IMR-90 (cell line): ENCODE measurements at places on chromosomes 13 and 19. TPM values are rescaled to one million over a fixed set of nuclear protein-coding genes. Genes with fewer than 3 reads are reported as not detected.

GRCh38 chr13:79901336-79901735 lies 420.4 kb downstream of the NDFIP2 start:
- no peak overlapping the region; the same call in 1 of the 2 replicates for H3K27ac ChIP-seq
- peak; percentile 13 for DNase-seq
- H3K4me3 ChIP-seq: no peak overlapping the region
- no peaks in the 10 kb centered on the region for H3K4me1 ChIP-seq

DNA sequence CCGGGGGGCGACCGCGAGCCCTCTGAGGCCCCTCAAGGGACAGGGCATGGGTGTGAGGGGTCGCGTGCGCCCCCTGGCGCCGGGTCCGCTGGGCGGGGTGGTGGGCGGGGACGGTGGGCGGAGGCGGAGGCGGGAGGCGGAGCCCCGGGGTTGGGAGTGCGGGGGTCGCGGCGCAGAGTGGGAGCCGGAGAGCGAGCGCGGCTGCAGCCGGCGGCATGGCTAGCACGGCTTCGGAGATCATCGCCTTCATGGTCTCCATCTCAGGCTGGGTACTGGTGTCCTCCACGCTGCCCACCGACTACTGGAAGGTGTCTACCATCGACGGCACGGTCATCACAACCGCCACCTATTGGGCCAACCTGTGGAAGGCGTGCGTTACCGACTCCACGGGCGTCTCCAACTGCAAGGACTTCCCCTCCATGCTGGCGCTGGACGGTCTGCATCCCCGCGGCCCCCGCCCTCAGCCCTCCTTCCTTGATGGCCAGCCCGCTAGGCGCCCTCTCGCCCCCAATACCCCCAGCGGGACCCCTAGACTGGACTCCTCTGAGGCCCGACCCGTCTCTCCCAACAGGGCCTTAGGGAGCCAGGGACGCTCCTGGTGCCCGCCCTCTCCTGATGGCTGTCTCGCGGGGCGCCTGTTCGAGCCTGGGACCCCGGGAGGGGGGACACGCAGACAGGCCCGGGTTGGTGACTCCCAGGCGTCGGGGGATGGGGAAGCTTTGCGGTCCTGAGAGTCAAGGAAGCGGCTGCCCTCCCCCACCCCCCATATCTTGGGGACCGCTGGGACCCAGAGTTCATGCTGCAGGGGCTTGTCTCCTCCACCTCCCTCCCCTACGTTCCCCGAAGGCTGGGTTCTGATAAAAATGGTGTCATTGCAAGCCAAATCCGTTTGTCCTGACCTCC lies at the start of gene CLDN10:
Gene CLDN10 (plus strand): TSS at position 182 of the 903 bp plus-strand sequence. CDS start 34 bp downstream, at position 216.
- no peak for DNase-seq
- H3K27ac ChIP-seq: no peak within 1 kb of the TSS
- H3K27me3 ChIP-seq: peaks cover 72% of the 10 kb centered on the region
- H3K4me3 ChIP-seq: no peak within 1 kb of the TSS

DNA sequence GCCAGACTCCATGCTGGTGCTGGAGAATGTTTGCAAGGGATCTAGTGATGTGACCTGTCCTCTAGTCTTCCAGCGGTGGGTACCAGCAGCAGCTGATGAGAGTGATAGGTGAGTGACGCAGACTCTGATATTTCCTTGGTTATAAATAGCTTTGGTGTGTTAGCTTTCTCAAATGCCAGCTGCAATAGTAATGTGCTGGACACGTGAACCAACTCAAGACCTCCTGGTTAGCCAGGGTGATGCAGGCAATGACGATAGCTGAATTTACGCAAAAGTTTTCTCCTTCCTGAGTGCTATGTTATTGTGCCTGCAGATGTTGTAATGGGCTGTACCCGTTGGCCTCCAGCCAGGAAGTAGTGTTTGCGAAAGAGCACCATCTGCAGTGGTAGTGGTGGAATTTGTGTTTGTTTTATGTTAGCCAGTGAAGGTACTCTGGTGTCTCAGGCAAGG lies 129.5 kb downstream of the CYSLTR2 start:
- H3K27me3 ChIP-seq: no peaks in the 10 kb centered on the region
- DNase-seq: peak; percentile 100
- H3K4me3 ChIP-seq: no peak overlapping the region
- peaks cover 16% of the 10 kb centered on the region for H3K4me1 ChIP-seq

GRCh38 chr13:49367640-49368422 lies 76.0 kb downstream of the CAB39L start:
- no peaks in the 10 kb centered on the region for H3K27me3 ChIP-seq
- no peak for DNase-seq
- no peaks in the 10 kb centered on the region for H3K36me3 ChIP-seq
- peaks cover 9% of the 10 kb centered on the region for H3K4me1 ChIP-seq
- no peak overlapping the region for H3K4me3 ChIP-seq

DNA sequence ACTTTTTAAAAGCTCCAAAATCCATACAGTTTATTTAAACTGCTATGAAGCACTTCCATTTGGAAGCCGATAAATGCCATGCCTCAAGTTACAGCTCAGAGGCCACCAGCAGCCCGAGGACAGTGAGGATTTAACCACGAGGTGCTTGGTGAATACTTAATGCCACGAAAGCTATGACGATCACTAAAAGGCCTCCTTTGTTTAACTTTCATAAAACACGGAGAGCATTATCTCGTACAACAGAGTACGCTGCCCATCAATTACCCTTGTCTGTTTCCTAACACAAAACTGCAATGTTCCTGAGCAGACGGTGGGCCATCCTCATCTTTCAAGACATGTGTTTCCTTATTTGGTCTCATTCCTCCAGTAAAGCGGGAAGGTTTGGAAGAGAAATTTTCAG lies 58.4 kb downstream of the PEPD start:
- no peak overlapping the region for H3K27ac ChIP-seq
- no peaks in the 10 kb centered on the region for H3K4me1 ChIP-seq
- no peak overlapping the region for H3K4me3 ChIP-seq
- H3K36me3 ChIP-seq: peaks cover 1% of the 10 kb centered on the region; the same call in 1 of the 2 replicates
- H3K27me3 ChIP-seq: no peaks in the 10 kb centered on the region

GRCh38 chr19:54448774-54449700 lies at the start of gene LENG8:
TSS of gene LENG8 (plus strand) at chr19:54449199. CDS start at chr19:54451345, 2,146 bp downstream.
- H3K4me3 ChIP-seq: peak within 1 kb of the TSS; percentile 69
- DNase-seq: peak; percentile 99
- H3K4me1 ChIP-seq: peaks cover 6% of the 10 kb centered on the region
- no peaks in the 10 kb centered on the region for H3K27me3 ChIP-seq
- peaks cover 36% of the 10 kb centered on the region for H3K36me3 ChIP-seq
- H3K27ac ChIP-seq: peak within 1 kb of the TSS; percentile 97

- H3K4me3 ChIP-seq: no peak overlapping the region
- DNase-seq: no peak
- peaks cover 2% of the 10 kb centered on the region; the same call in 1 of the 2 replicates for H3K4me1 ChIP-seq
- no peak overlapping the region for H3K27ac ChIP-seq
- H3K36me3 ChIP-seq: no peaks in the 10 kb centered on the region
- H3K27me3 ChIP-seq: no peaks in the 10 kb centered on the region
These were observed 364.4 kb downstream of the DCT start for GRCh38 chr13:94115054-94115453.

DNA sequence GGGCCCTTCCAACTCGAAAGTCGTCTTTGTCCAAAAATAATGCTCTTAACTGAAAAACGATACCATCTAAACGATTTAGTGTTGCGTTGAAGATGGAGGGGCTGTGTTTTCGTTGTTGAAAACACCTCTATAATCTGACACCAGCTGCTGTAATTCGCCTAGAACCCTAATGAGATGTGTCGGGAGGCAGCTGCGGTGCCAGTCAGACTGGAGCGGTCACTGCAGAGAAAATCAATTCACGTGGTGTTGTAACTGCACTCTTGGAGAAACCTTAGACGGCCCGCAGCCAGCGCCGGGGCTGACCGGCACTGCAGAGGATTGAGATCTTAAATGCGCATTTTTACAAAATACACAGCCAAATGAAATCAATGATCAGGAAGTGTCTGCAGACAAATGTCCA lies 339.1 kb downstream of the ZNF536 start:
- no peaks in the 10 kb centered on the region for H3K4me1 ChIP-seq
- peaks cover 4% of the 10 kb centered on the region for H3K27me3 ChIP-seq
- H3K27ac ChIP-seq: no peak overlapping the region
- no peak for DNase-seq
- no peak overlapping the region for H3K4me3 ChIP-seq

- DNase-seq: peak; percentile 20
- no peaks in the 10 kb centered on the region for H3K27me3 ChIP-seq
- H3K27ac ChIP-seq: no peak overlapping the region
- H3K4me3 ChIP-seq: no peak overlapping the region
These were observed 26.9 kb downstream of the SIPA1L3 start for GRCh38 chr19:37933937-37934358.

DNA sequence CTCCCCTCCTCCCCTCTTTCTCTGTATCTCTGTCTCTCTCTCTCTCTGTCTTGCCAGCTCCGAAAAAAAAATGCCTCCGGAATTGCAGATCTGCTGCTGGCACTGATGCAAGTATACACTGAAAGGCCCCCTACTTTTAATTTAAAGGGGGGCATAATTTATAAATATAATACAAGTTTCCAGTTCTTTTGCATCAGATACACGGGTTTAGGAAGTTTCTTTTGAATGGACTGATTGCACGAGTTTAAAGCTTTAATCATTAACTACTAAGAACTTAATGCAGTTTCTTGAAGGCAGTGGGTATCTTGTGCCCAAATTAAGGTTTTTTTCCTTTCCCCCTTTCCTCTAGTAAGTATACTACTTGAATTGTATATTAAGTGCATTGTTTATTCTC lies 1.4 kb downstream of the FGF9 start:
- DNase-seq: no peak
- H3K27ac ChIP-seq: no peak overlapping the region
- peaks cover 9% of the 10 kb centered on the region for H3K4me1 ChIP-seq
- H3K4me3 ChIP-seq: peak overlapping the region; percentile 24; the same call in 1 of the 2 replicates
- H3K27me3 ChIP-seq: peaks cover 44% of the 10 kb centered on the region
- no peaks in the 10 kb centered on the region for H3K36me3 ChIP-seq

DNA sequence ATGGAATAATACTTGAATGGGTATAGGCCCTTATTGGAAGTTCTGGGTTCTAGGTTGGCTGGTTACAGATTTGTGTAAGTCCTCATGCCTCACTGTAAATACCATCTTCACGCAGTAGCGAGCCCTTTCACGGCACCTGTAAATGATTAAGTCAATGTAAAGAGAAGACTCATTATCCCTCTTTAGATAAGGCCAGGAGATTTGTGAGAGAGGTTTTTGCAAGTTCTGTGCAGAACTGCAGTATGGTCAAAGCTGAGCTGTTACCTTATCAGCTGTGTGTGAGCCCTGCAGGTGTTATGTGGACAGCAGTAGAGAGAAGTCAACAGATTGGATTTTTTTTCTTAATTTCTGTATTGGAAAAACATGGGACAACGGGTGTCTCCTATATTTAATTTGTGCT lies 141.6 kb downstream of the SHISA2 start:
- no peak for DNase-seq
- no peaks in the 10 kb centered on the region for H3K4me1 ChIP-seq

- no peak for DNase-seq
- peaks cover 5% of the 10 kb centered on the region for H3K4me1 ChIP-seq
- no peaks in the 10 kb centered on the region for H3K27me3 ChIP-seq
- no peak overlapping the region for H3K4me3 ChIP-seq
- no peak overlapping the region for H3K27ac ChIP-seq
These were observed 10.2 kb downstream of the WDFY2 start for GRCh38 chr13:51594432-51594831.

DNA sequence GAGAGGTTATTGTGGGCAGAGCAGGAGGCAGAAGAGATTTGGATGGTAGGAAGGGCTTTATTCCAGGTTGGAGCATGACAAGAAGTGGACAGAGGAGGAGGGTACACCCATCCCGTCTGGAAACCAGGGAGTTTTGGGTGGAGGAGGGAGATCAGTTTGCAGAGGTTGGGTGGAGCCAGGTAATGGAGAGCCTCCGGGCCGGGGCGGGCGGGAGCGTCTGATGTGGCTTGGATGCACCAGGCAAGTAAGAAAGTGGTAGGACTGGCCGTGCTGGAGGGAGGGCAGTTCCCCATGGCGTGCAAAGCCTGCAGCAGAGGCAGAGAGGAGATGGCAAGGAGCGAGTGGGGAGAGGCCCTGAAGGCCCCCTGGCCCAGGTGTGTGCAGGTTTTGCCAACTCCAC lies 10.9 kb downstream of the IGFLR1 start:
- DNase-seq: no peak
- H3K4me3 ChIP-seq: no peak overlapping the region
- H3K27ac ChIP-seq: no peak overlapping the region
- H3K36me3 ChIP-seq: peaks cover 88% of the 10 kb centered on the region
- H3K4me1 ChIP-seq: no peaks in the 10 kb centered on the region

- no peaks in the 10 kb centered on the region for H3K4me1 ChIP-seq
- H3K27ac ChIP-seq: no peak overlapping the region
- no peaks in the 10 kb centered on the region for H3K36me3 ChIP-seq
- no peak for DNase-seq
These were observed 164.6 kb downstream of the FGF14 start for GRCh38 chr13:102237230-102237629.

- peak; percentile 11 for DNase-seq
- H3K4me3 ChIP-seq: no peak overlapping the region
- H3K27ac ChIP-seq: no peak overlapping the region
- no peaks in the 10 kb centered on the region for H3K4me1 ChIP-seq
- no peaks in the 10 kb centered on the region for H3K36me3 ChIP-seq
These were observed 370.7 kb downstream of the COG6 start for GRCh38 chr13:40026174-40026585.

The OR7C1 gene
- polyA plus RNA-seq: not detected in 2 replicates

The DMAC2 gene
- 72.2 and 78.5 TPM in 2 replicates for polyA plus RNA-seq

The ZGLP1 gene
- polyA plus RNA-seq: 3.1 and 4.1 TPM in 2 replicates

The CGB2 gene
- polyA plus RNA-seq: not detected in 2 replicates

The SLC25A42 gene
- 8.6 and 9.9 TPM in 2 replicates for polyA plus RNA-seq

The MTUS2 gene
- polyA plus RNA-seq: 0.02 TPM in 1 of 2 replicates, not detected in the other

The NKPD1 gene
- polyA plus RNA-seq: 0.09 and 0.14 TPM in 2 replicates

The ZDHHC20 gene
- 11.6 and 16.1 TPM in 2 replicates for polyA plus RNA-seq

The ZNF708 gene
- polyA plus RNA-seq: 1.0 and 1.7 TPM in 2 replicates
